ENCODE measurements at places on chromosomes 7 and 10.

GRCh38 chr7:107046491-107047259 is 2.2 kb downstream of the PRKAR2B start:
- no peak for DNase-seq

DNA sequence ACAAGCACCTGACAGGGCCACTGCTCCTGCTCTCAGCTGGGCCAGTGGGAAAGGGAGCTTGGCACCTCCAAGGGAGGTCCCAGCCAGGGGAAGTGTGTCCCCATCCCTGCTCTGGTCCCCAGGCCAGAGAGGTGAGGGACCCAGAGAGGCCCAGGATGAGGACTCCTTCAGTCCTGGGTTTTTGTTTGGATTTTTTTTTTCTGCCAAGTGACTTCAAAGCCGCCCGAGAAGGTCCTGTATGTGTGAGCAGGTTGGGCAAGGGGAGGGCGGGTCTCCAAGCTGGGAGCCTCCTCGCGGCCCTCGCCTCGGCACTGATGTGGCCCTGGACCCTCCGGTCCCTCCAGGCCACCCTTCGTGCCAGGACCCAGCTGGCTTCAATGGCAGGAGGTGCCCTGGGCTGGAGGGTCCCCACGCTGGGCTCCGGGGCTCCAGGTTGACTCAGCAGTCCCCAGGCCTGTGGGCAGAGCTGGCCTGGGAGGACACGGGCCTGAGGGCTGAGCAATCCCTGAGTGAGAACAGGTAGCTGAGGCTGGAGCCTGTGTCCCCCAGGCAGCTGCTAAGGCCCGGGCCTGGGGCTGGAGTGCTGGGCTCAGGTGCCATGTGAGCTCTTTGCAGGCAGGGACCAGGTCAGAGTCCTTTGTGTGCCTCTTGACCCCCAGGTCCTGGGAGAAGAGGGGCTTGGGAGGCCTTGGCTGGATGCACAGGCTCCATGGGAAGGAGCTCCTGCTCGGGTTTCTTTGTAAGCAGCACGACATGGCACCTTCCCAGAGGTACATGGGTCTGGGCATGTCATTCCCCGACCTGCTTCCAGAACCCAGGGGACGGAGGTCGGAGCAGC is 140.6 kb downstream of the FAM53B start:
- DNase-seq: no peak

DNA sequence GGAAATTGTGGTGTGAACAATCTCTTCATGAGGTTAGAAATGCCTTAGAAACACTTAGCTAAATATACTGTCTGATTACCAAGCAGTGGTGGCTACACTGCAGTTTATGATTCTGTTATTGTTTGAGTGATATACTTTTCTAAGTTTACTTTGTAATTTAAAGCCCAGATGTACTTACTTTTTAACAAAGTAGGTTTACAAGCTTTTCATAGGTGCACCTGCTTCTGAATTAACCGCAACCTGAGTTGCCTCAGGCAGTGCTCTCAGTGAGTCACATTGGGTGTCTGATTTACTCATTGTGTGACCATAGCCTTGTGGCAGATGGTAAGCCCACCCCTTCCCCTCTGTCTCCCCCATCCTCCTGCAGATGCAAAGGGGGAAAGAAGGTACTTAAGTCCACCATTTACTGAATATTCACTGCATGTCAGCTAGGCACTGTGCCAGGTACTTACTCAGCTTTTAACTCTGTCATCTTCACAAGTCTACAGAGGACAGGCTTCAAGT is 9.0 kb downstream of the MTURN start:
- DNase-seq: no peak

DNA sequence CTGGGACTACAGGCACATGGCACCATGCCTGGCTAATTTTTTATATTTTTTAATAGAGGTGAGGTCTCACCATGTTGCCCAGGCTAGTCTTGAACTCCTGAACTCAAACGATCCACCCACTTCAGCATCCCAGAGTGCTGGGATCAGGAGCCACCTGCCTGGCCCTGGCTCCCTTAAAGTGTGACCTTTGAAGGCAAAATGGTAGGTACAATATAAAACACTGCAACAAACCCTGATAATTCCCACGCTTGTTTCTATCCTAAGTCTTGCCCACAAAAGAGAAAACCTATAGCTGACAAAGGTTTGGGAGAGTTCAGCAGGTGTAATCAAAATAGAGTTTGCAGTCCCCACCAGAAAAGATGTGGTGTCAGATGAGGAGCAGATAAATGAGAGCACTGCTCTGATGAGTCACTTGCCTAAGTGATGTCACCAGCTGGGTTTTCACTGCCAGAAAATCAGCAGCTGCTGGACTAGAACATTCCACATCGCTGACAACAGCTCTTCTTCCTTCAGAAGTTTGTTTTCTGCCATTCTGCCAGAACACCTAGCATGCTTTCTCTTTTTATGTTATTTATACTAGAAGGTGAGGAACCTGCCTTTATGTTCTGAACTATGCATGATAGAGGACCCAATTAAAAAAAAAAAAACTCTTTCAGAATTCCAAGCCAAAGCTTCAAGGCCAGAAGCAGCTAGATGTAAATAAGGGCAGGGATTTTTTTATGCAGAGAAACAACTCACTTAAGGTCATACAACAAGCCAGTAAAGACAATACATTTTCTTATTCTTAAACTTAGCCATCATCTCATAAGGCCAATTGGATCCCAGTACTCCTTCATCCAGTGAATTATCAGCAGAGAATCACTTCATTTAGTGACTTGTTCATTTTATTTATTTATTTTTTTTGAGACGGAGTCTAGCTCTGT is 18.0 kb downstream of the PURB start:
- DNase-seq: no peak

DNA sequence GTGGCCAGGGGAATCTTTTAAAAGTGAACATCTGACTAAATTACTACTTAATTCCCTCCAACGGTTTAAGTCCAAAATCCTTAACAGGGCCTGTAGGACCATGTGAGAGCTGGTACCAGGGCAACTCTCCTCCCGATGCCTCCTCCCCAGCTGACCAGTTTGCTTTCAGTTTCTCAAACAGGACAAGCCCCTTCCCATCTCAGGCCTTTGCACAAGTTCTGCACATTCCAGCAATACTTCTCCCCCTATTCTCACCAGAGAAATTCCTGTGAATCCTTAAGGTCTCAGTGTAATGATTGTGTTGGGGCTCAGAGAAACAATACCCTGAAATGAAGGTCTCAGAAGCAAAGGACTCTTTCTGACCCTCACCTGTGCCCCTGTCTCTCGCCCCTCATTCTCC is 8.0 kb upstream of the CALHM1 start:
- no peak for DNase-seq

DNA sequence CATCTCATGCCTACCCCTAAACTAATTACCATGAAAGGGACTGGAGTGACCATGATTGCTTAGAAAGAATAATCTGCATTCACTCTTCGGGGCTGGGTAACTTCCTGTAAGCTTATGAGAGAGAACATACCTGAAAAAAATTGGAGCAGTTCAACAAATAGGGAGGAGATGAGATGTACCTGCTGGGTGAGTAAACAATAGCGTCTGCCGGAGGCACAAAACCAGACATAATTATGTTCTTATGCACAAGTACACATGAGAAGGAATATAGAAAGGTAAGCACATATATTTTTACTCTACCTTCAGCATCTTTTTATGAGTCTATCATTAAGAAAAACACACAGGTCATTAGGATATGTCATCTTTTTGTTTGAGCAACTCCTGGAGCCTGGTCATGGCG is 224.6 kb upstream of the FERD3L start:
- no peak for DNase-seq

- DNase-seq: no peak
These were observed 257.3 kb downstream of the LRMDA start for GRCh38 chr10:75688506-75689300.

GRCh38 chr10:101018118-101018599 is 12.8 kb downstream of the PDZD7 start:
- DNase-seq: no peak

DNA sequence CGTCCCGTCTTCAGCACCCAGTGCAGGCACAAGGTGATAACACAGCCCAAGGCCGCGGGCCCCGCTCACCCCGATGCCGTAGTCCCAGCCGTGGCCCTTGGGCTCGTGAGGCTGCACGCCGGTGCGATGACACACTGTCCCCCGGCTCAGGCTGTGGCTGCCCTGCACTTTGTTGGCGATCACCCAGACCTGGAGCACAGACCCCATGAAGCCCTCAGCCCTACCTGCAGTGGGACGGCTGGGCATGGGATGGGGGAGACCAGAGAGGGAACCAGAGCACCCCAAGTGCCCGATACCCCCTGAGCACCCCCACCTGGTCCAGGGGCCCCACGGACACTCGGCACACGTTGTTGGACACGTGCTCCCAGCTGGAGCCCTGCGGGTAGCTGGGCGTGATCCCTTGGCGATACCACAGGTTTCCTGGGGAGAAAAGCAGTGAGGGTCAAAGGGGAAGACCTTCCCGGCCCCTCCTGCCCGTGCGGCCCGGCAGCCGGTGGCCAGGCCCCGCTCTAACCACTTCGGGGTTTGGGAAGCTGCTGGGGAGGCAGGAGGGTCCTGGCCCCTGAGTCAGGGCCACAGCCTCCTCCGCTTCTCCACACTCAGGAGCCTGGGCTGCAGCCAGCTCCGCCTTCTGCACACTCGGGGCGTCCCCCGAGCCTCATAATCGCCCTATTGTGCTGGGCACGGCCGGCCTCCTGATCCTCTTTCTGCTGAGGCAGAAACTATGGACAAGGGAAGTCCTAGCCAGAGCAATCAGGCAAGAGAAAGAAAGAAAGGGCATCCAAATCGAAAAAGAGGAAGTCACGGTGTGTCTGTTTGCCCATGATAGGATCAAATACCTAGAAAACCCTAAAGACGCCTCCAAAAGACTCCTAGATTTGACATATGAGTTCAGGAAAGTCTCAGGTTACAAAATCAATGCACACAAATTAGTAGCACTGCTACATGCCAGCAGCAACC is 6.7 kb downstream of the BHLHA15 start:
- DNase-seq: no peak

DNA sequence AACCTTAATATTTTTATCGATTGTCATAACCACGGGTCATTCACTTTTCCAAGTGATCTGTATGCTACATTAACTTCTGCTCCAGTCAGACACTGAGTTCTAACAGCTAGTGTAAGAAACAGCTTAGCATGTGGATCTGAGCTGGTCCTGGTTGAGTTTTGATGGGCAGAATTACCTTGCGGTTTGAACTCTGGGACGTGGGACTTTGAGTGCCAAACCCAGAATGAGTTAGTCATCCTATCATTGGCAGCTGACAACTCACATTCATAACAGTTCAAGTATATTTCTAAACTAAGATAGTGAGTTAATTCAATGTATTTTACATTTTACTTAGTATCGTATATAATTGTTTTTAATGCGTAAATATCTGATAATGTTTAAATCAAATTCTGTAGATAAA is 43.2 kb downstream of the C7orf33 start:
- DNase-seq: no peak

DNA sequence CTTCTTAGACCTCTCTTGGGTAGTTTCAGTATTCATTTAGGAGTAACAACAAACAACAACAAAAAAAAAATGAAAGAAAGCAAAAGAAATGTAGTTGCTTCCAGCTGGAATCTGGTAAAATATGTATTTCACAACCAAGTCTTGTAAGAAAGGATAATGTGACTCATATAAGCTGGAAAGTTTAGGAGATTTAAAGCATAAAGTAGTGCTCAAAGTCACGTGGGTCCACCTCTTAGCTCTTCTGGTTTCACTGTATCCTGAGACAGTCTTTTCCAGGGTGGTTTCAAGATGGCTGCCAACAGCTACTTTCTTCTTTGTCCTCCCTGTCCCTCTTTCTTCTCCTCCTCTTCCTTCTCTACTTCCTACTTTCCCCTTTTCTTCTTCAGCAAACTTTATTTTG is 69.5 kb upstream of the CDK13 start:
- no peak for DNase-seq

DNA sequence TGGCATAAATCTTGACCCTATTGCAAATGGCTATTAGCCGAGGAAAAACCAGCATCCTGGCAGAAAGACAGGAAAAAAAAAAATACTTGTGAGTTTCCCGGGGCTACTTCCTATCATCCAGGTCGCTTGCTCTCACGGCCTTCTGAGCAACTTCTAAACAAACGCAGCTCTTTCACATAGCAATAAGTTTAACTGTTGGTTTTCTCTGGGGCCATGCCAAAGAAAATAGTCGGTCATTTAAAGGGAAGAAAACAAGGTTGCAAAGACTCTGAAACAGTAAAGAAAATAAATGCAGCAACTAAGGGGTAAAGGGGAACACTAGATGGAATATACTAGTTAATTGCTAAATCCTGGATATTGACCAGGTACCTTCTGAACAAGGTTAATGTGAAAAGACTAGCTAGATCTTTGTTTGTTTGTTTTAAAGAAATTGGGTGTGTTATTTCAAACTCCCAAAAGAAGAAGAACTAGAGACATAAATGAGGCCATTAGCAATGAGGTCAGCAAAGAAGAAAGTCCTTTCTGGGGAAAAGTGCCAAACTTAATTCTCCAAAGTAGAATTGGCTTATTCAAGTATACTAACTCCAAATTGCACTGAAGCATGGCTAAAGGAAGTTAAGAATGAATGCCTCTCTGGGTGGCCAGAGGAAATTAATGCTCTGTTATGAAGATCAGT is 54.2 kb downstream of the SLC39A12 start:
- DNase-seq: no peak

DNA sequence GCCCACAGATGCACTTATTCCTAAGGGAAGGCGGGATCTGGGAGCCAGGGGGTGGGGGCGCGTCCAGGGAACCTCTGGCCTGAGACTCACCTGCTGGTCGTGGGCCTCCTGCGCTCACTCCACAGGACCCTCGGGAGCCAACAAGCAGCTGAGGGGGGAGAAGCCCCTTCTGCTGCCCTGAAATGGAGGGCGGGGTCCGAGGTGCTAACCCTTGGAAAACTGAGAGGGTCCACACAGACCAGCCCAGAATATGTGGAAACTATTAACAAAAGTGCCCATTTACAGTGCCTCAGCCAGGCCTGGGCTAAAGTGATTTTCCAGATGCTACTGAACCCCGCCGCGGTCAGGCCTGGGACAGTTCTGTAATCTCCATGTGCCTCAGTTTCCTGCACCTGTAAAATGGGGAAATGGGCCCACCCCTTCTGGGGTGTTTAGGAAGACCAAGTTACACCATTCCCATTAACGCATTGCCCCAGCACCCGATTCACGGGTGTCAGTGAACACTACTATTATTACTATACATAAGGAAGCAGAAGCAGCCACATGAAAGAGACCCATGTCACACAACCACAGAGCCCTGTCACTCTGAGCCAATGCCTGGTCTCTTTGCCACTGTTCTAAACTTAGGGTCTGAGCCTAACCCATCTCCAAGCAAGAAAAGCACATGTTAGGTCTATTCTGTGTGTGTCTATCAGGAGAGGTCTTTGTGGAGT is 630 bp upstream of the VSTM4 start:
- no peak for DNase-seq

- no peak for DNase-seq
These were observed 5.5 kb downstream of the PRKAR2B start for GRCh38 chr7:107049971-107050532.

- no peak for DNase-seq
These were observed 105.1 kb upstream of the SORCS1 start for GRCh38 chr10:107269626-107270025.

- no peak for DNase-seq
These were observed 980 bp downstream of the TMEM26 start for GRCh38 chr10:61452151-61452651.

DNA sequence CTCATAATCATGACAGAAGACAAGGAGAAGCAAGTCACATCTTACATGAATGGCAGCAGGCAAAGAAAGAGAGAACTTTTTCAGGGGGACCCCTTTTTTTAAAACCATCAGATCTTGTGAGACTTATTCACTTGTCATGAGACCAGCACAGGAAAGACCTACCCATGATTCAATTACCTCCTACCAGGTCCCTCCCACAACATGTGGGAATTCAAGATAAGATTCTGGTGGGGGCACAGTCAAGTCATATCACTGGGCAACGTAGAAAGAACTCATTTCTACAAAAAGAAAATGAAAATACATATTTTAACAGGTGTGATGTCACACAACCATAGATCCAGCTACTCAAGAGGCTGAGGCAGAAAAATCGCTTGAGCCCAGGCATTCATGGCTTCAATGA is 304.1 kb downstream of the IPMK start:
- no peak for DNase-seq
